ENCODE measurements at places on chromosomes 4 and X. TPM values are rescaled to one million over a fixed set of nuclear protein-coding genes. Genes with fewer than 3 reads are reported as not detected.
A peak's percentile ranks its signal among the peaks of the same experiment; 100 is the strongest.

The MMRN1 gene
- total RNA-seq = not detected

The DGKK gene
- total RNA-seq = not detected

The AP1AR gene
- total RNA-seq = 15.0 TPM

The CXCL1 gene
- 1.0 TPM for total RNA-seq

The C4orf17 gene
- total RNA-seq = not detected

The CT45A3 gene
- total RNA-seq = not detected

The PNMA6A gene
- total RNA-seq = 0.97 TPM

The CT45A2 gene
- not detected for total RNA-seq

The SPINK2 gene
- total RNA-seq = not detected

The DNAJB14 gene
- 57.6 TPM for total RNA-seq

The RAB9B gene
- total RNA-seq = 4.1 TPM

The AKAP17A gene
- total RNA-seq = 38.0 TPM

The HTR2C gene
- not detected for total RNA-seq

The CENPU gene
- 12.9 TPM for total RNA-seq

The ATP1B4 gene
- total RNA-seq = not detected

The GLRA2 gene
- total RNA-seq = not detected

The AFM gene
- total RNA-seq = not detected

- no peak for DNase-seq
Measured at GRCh38 chr4:150283689-150284088, 205.4 kb downstream of the DCLK2 start.

DNA sequence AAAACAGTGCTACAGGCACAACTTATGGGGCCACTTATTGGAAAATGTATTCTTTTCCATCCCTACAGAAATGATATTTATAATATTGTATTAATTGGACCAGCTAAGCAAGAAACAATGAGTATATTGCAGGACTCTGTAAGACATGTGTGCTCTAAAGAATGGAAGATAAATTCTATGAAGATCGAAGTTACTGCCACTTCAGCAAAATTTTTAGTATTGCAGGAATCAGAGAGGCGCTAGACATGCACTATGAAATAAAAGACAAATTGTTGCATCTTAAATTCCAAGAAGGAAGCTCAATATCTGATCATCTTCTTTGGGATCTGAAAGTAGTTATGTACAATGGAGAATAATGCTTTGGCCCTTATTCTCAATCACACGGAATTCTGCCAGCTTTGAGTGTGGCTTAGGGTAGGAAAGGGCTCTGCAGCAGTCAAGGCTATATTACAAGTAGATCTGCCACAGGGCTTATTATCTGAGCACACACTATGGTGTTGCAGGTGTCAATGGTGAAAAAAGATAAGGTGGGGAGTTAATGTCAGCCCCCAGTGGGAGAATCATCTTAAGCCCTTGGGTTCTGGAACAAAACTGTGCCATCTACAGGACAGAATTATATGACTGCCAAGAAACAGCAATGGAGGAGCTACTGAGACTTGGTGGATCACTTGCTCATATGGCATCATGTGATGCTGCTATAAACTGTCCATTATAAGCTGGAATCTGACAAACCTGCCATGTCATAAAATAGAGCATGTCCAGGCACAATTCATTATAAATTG is 334.0 kb upstream of the NDST3 start:
- no peak for DNase-seq

DNA sequence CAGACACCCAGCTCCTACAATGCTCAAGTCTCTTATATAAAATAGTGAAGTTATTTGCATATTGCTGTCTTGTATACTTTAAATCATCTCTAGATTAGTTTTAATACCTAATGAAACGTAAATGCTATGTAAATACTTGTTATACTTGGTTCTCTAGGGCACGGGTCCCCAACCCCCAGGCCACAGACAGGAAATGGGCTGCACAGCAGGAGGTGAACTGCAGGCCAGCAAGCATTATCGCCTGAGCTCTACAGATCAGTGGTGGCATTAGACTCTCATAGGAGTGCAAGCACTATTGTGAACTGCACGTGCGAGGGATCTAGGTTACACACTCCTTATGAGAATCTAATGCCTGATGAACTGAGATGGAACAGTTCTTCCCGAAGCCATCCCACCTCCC is 395.9 kb upstream of the EMCN start:
- DNase-seq = no peak

- no peak for DNase-seq
Measured at GRCh38 chrX:38151441-38151840, 69.2 kb downstream of the SRPX start.

GRCh38 chrX:14029039-14029424 is 660 bp downstream of the GEMIN8 start:
- DNase-seq = no peak

DNA sequence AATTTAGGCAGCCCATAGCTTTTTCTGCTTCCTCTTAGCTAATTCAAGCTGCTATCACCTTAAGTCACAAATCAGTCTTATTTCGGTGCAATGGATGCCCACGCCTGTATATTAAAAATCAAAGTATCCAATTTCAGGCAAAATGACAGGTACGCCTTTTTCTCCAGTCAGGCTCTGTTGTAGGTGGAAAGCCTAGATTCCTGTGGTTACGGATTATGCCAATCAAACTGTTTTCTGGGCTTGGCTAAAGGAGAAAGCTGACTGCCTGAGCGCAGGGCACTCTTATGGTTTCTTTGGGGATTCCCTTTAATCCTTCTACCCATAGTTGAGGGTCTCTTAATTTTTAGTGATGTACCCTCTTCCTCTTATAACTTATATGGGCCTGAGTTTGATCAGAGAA is 550.5 kb downstream of the PDHA2 start:
- no peak for DNase-seq

DNA sequence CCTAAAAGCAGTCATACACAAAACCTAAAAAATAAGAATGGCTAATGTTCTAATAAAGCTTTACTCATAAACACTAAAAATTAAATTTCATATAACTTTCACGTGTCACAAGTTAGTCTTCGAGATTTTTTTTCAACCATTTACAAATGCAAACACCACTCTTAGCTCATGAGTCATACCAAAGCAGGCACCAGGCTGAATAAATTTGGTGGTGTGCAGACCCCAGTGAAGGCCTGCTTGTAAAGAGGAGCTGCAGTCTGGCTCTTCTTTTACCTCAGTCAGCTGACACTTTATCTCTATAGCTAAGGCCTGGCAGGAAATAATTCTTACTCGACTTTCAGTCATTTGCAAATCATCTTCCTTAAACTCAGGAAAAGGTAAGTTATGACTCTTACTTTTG is 37.4 kb downstream of the CLOCK start:
- DNase-seq = no peak

DNA sequence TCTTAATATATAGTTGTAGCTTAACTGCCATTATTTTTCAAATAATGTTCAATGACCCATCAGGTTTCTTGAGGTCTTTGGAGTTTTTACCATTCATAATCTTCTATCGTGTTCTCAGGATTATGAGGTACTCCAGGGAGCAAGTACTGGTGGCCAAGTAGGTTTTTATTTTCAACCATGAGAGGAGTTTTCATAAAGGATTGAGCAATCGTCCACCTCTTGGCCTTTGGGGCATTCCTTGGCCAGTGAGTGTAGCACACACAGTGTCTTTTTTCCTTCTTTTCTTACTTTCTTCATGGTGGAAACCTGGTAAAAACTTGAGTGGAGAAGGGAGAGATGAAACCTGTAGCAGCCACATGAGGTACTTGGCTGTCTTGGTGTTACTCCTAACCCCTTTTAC is 567.0 kb upstream of the NR3C2 start:
- no peak for DNase-seq

GRCh38 chr4:5052204-5052702 is 973 bp downstream of the STK32B start:
- DNase-seq = no peak

GRCh38 chrX:110037178-110037577 is 34.3 kb downstream of the TMEM164 start:
- DNase-seq = no peak

GRCh38 chr4:129532573-129532972 is 436.6 kb downstream of the C4orf33 start:
- DNase-seq = no peak

GRCh38 chrX:109600237-109600651 is 24.7 kb downstream of the KCNE5 start:
- DNase-seq = no peak

- DNase-seq = no peak
Measured at GRCh38 chr4:165580351-165580905, 201.6 kb downstream of the CPE start.

DNA sequence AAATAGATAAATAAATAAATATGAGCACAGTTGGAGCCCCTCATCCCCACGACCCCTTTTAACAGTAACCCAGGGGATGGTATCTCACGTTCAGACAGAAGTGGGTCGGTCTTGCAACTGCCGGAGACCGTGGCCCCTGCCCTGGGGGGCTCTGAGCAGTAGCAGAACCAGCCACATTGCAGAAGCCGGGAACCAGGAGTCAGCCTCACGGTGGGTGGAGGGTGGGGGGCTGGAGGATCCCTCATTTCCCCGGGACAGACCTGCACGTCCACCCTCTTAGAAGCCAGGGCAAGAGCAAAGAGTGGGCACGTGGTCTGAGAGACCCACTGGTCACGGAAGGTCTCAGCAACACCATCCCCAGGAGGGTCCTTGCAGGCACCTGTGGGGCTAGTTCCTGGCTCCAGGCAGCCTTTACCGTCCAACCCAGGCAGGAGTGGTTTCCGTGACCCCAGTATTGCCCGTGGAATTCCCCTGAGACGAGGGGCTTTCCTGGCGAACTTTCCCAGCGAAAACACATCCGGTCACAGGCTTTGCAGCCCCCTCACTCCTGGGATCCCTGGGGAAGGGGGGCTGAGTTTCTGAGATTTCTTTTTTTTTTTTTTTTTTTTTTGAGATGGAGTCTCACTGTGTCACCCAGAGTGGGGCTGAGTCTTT is 8.8 kb upstream of the IL3RA start:
- DNase-seq = no peak

- DNase-seq = no peak
Measured at GRCh38 chr4:139189972-139190371, 13.0 kb upstream of the ELF2 start.

- no peak for DNase-seq
Measured at GRCh38 chr4:113358784-113359183, 309.3 kb downstream of the ANK2 start.

GRCh38 chr4:156102411-156102810 is 148.7 kb upstream of the CTSO start:
- no peak for DNase-seq

GRCh38 chr4:157244348-157244747 is 23.8 kb downstream of the GRIA2 start:
- no peak for DNase-seq

GRCh38 chrX:43165343-43165920 is 387.5 kb upstream of the PPP1R2C start:
- no peak for DNase-seq

- DNase-seq = no peak
Measured at GRCh38 chrX:50718776-50719175, 95.2 kb downstream of the SHROOM4 start.

- no peak for DNase-seq
Measured at GRCh38 chrX:151825007-151825406, 87.7 kb upstream of the MAGEA4 start.

DNA sequence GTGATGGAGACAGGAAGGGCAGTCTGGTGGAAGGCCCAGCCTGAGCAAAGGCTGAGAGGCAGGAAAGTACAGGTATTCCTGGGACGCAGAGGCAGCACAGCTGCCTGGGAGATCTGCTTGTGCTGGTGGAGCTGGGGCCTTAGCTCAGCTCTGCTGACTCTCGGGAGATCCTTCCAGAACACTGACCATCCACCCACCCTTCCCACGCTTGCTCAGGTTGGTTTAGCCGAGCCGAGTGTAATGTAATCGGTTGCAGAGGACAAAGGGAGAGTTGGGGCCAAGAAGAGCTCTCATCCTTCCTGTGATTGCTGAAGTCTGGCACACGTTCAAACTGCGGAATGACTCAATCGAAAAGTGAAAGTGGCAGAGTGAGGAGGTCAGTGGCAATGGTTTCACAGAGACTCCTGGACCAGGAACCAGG is 43.1 kb upstream of the GPR78 start:
- DNase-seq = peak; percentile 39

DNA sequence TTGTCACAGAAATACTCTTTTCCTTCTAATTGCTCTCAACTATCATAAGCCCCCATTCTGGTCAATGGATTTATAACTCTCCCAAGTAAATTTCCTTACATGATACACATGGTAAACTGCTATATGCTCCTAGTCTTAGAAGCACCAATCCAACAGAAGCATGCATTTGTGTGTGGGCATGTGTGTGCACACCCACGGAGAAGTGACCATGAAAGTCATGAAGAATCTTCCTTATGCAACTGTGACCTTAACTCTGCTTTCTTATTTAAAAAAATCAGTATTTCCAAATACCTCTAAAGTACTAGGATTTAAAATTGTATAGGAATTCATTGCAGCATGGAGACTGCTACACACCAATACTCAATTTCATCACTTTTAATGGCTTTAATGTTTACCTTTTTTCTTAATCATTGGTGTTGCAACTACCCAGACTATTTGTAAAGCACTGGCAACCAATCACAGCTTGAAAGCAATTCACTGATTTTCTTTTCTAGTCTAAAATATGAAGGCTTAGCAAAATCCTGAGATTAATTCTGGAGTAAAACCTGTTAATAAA is 47.6 kb downstream of the MAML3 start:
- no peak for DNase-seq

- DNase-seq = no peak
Measured at GRCh38 chrX:107526141-107526540, 76.7 kb downstream of the FRMPD3 start.

- no peak for DNase-seq
Measured at GRCh38 chr4:121112530-121112929, 40.2 kb upstream of the NDNF start.

GRCh38 chrX:136126872-136127406 is 20.4 kb upstream of the FHL1 start:
- no peak for DNase-seq

DNA sequence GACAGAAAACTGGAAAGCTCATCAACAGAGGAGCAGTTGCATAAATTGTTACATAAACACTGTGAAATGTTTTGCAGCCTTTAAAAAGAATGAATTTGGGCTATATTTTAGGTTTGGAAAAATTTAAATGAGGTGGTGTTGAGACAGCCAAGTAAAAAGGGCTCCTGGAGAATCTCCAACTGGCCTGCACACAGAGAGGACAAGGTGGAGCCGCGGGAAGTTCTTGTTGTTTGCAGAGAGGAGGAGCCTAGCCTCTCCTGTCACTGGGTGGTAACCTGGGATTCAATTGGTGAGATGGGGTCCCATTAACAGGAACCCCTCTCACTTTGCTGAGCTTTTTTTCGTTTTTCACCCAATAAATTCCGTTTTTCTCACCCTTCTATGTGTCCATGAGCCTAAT is 13.4 kb downstream of the GIMD1 start:
- no peak for DNase-seq

- DNase-seq = no peak
Measured at GRCh38 chrX:22043872-22044271, 11.7 kb downstream of the PHEX start.
